ENCODE measurements at places on chromosomes 12 and 14.

- H3K4me3 ChIP-seq: no peak overlapping the region
- no peaks in the 10 kb centered on the region for H3K36me3 ChIP-seq
- peak overlapping the region; percentile 82 for H3K27ac ChIP-seq
- no peaks in the 10 kb centered on the region for H3K27me3 ChIP-seq
Measured at GRCh38 chr12:6952863-6953441, 1.8 kb downstream of the PTPN6 start.

- no peak for DNase-seq
- H3K27me3 ChIP-seq: no peaks in the 10 kb centered on the region
- no peak overlapping the region for H3K27ac ChIP-seq
- no peaks in the 10 kb centered on the region for H3K36me3 ChIP-seq
- no peaks in the 10 kb centered on the region for H3K4me1 ChIP-seq
Measured at GRCh38 chr12:60137513-60137912, 541.7 kb downstream of the SLC16A7 start.

DNA sequence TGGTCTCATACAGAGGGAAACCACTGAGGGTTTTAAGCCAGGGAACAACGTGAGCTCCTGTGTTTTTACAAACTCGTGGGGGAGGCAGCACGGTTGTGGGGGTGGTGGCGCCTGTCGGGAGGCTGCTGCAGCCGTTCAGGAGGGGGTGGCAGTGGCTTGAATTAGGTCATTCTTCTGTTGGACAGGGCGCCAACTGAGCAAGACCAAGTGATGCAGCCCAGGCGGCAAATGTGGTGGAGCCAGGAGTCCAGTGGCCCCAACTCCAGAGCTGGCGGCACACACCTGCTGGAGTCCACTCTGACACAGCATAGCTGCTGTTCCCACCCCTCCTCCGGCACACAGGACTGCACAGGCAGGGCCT, 27.8 kb downstream of the FBRSL1 start:
- H3K36me3 ChIP-seq: no peaks in the 10 kb centered on the region
- H3K4me1 ChIP-seq: peaks cover 7% of the 10 kb centered on the region
- no peak overlapping the region for H3K27ac ChIP-seq
- H3K4me3 ChIP-seq: no peak overlapping the region

GRCh38 chr14:65949711-65950516, 536.3 kb upstream of the CCDC196 start:
- H3K27ac ChIP-seq: no peak overlapping the region
- H3K4me1 ChIP-seq: no peaks in the 10 kb centered on the region
- H3K36me3 ChIP-seq: no peaks in the 10 kb centered on the region
- DNase-seq: no peak

DNA sequence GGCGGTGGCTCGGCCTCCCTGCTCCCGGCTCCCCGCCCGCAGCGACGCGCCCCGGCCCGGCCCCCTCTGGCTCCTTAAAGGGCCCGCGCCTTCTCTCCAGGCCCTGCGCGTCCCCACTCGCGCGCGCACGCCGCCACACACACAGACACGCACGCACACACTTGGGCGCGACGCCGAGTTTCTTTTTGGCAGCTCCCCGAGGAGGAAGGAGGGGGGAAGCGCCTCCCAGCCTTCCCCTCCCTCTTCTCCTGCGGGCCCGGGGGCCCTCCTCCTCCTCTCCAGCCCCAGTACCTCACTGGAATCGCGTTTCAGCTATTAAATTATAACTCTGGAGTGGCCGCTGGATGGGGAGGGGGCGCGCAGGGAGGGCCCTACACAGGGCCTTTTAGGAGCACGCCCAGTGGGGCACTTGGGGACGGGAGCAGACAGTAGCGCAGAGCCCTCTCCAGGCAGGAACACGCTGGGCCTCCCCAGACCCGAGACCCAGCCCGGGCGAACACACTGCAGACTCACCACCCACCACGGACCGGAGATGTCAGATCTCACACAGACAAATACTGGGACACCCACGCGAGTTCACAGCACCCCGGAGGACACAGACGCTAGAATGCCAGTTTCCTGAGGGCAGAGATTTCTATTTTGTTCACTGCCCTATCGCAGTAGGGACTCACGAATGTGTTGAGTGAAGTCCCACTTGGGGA, 411 bp upstream of the NCOR2 start:
- DNase-seq: peak; percentile 97
- H3K4me3 ChIP-seq: peak overlapping the region; percentile 37
- no peaks in the 10 kb centered on the region for H3K36me3 ChIP-seq
- H3K27me3 ChIP-seq: no peaks in the 10 kb centered on the region
- peaks cover 38% of the 10 kb centered on the region for H3K4me1 ChIP-seq

DNA sequence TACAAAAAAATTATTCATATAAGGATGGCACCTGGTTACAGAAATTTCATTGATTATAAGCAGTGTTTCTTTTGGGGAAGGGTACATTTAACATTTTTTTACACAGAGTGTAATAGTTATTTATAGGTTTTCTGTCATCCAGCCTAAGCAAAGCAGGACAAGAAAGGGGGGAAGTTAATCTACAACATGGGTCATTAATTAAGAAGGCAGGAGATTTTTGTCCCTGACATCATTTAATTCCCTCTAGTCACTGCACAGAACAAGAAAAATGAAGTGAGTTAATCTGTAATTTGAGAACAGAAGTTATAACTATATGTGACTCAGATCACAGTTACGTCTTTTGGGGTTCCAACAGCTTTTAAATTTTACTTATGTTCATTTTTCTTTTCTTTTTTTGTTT, 173.4 kb downstream of the PTPRO start:
- no peak for DNase-seq
- no peaks in the 10 kb centered on the region for H3K36me3 ChIP-seq
- H3K4me1 ChIP-seq: no peaks in the 10 kb centered on the region
- H3K27me3 ChIP-seq: no peaks in the 10 kb centered on the region
